Fibroblast of skin of left quadriceps (primary cell): ENCODE measurements at places on chromosomes 1 and 21.

- DNase-seq, result no peak
Observed at GRCh38 chr1:159005161-159005560, 4.5 kb upstream of the IFI16 start.

DNA sequence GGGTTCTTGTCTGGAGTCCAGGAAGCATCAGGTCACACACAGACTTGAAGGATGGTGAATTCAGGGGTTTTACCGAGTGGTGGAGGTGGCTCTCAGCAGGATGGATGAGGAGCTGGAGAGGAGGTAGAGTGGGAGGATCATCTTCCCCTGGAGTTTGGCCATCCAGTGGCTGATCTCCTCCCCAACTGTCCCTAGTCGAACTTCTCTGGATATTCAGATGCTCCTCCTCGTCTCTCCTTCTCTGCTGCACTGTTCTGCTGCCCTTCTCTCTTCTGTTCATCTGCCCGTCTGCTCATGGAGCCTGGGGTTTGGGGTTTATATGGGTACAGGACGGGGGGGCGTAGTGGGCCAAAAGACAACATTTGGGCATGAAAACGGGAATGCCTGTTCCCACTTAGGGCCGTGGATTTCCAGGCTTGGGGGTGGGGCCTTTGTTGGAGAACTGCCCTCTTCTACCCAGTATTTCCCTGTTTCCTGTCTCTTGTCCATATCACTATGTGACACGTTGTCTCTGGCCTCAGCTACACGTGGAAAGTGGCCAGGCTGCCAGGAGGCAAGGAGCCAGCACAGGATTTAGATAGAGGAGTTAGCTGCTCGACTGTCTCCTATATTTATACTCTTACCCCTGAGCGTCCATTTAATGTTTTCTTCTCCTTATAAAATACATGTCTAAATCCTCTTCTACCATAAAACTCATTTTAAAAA, 76.7 kb downstream of the SIPA1L2 start:
- DNase-seq, result no peak

DNA sequence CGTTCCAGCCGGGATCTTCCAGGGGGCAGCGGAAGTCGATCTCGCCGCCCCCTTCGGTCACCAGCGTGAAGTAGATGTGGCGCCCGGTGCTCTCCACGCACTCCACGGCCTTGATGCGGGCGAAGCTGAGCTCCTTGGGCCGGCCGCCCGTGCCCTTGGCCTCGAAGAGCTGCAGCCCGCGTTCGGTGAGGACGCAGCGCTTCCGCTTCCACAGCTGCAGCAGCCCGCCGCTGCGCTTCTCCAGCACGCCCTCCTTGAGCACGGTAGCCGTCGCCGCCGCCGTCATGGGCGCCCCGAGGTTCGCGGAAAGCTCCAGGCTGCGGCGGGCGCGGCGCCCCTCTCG, 516 bp downstream of the PHLDA3 start:
- no peak for DNase-seq

- no peak for DNase-seq
Observed at GRCh38 chr21:32538147-32538792, 47.1 kb downstream of the TCP10L start.

DNA sequence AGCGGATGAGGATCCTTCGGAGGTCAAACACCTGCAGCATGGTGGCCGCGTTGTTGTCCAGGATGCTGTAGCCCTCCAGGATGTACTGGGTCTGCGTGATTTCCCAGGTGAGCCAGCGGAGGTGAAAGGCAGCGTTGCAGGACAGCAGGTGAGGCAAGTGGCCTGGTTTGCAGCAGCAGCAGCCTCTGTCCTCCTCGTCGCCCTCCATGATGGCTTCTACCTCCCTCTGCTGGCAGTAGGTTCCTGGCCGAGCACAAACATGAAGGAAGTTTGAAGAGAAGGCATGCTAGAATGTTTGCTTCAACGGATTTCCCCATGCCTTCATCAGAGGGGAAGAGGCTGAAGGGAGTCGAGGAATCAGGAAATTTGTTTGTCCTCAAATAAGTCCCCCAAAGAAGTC, 74.7 kb downstream of the NTPCR start:
- DNase-seq, result no peak

DNA sequence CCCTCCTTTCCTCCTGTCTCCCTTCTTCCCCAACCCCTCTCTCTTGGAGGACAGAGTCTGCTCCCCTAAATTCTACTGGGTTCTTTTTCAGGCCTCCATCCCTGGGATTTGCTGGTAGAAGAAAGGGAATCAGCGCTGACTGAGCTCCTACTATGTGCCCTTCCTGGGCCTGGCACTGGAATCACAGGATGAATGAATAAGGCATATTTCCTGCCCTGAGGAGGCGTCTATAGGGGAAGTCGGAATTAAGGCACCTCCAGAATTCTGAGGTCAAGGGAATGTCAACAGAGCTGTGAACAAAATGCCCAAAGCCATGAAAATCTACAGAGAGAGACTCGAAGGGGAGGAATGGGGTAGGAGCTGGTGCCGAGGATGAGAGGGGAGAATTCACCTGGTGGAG, 17.4 kb upstream of the BTG2 start:
- no peak for DNase-seq
